ENCODE measurements at places on chromosomes 2 and 18. TPM values are rescaled to one million over a fixed set of nuclear protein-coding genes. Genes with fewer than 3 reads are reported as not detected.

DNA sequence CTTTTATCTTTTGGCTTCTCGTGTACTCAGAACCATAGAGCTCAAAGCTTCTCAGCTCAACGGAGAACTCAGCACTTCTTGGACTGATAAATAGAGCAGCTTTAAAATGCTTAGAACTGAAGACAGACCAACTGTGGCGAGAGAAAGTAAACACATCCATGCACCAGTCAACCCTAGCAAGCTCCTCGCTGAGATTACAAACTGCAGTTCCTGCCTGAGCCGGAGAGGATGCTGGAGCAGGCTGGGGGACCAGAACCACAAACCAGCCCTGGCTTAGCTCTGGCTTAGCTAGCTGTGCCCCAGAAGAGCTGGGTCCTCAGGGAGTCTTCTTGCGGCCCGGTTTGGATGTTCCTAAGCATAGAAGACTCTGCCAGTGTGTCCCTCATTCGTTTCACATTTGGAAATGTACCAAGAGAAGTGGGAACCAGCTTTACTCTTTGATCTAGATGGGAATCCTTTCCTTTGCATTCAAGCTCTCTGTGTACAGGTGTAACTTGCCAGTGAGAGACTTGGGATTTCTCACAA, 5.6 kb downstream of the PAX8 start:
- DNase-seq = peak; percentile 3

DNA sequence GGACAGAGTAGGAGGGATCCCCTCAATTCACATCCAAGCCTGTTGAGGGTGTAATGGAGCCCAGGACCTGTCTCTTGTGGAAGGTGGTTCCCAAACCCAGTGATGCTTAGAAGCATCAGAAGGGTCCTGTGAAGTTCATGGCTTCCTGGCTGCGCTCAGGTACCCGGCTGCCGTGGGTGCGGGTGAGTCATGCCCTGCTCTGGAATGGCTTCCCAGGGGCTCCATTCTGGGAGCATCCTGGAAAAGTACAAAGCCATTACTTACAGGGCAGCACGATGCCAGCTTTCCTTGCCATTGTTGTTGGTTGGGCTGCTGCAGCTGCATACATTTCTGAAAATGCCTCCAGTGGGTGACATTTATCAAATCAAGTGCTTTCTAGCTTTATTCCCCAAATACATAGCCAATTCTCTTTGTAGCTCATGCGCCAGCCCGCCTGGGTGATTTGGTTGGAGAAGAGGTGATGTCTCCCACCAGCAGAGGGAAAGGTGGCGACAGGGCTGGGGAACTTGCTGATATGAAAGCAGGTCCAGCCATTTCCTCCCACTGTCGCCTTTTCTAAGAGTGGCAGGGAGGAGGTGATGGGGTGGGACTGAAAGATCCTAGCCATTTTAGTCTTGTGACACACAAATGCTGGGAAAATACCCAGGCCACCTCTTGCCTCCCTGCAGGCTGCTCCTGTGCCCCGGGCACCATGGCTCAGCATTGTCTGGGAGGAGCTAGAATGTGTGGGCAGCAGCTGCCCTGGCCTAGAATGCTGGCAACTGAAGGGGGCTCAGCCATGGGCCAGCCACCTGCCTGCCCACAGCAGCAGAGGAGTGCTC, 65.9 kb upstream of the HPCAL1 start:
- DNase-seq = no peak

The DYNAP gene
- total RNA-seq = 0.59 TPM

The SKOR2 gene
- total RNA-seq = not detected

- DNase-seq = peak; percentile 6
Measured at GRCh38 chr2:169393068-169393590, 30.8 kb upstream of the LRP2 start.

DNA sequence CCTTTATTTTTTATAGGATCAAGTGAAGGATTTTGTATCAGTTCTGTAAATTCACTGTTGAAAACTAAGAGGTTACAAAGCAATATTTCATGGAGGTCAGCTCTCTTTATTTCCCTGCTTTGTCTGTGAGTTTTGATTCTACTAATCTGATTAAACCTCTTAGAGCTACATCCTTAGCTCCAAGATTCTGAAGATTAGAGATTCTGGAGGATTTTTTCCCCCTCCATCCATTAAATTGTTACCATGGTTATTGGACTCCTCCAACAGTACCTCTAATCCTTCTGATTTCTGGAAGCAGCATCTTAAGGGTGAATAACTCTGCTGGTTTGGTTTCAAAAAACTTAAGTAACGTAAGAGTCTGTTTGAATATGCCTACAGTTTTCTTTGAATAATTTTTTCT, 110.0 kb downstream of the TANC1 start:
- DNase-seq = no peak

DNA sequence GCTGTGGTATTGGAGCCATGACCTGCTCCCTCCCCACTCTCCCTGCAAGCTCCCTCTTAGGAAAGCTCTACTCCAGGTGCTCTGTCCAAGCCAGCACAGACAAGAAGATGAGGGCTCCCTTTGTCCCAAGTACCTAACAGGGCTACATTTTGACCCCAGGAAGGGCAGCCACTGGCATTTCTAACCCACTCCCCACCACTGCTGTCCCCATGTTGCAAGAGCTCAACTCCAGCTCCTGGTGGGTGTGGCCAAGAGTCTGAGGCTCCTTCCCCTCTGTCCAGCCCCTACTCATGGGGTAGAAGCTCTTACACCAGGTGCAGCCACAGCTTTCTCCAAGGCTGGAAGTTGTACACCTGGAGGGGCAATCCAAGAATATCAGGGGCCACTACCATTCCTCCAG, 127.0 kb upstream of the NPAS2 start:
- no peak for DNase-seq

The MATN3 gene
- total RNA-seq = 0.83 TPM

All from MCF 10A (cell line).